ENCODE measurements at places on chromosomes 4 and X.

DNA sequence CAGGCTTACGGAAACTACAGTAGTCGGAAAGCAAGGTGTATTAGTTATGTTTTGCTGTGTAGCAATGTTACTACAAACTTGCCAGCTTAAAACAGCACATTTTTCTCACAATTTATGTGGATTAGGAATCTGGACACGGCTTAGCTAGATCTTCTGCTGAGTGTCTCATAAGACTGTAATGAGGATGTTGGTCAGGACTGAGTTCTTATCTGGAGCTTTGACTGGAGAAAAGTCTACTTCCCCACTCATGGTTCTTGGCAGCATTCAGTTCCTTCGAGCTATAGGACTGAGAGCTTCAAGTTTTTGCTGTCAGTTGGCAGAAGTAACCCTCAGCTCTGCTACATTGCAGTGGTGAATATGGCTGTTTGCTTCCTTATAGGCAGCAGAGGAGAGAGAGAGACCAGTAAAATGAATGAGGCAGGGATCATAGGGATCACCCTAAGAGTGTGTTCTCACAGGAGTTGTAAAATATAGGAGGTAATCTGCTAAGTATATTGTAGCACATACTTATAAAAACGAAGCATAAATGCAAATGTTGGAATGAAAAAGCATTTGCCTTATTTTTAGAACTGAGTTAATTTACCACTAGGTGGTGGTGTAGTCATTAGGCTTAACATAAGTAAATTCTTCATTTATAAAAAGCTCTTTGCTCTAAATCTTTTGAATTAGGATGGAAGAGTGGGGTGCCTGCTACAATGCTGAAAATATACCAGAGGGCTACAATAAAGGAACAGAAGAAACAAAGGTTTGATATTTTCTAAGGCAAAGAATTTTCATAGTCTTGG, 38.6 kb downstream of the ALG13 start:
- no peak for DNase-seq

DNA sequence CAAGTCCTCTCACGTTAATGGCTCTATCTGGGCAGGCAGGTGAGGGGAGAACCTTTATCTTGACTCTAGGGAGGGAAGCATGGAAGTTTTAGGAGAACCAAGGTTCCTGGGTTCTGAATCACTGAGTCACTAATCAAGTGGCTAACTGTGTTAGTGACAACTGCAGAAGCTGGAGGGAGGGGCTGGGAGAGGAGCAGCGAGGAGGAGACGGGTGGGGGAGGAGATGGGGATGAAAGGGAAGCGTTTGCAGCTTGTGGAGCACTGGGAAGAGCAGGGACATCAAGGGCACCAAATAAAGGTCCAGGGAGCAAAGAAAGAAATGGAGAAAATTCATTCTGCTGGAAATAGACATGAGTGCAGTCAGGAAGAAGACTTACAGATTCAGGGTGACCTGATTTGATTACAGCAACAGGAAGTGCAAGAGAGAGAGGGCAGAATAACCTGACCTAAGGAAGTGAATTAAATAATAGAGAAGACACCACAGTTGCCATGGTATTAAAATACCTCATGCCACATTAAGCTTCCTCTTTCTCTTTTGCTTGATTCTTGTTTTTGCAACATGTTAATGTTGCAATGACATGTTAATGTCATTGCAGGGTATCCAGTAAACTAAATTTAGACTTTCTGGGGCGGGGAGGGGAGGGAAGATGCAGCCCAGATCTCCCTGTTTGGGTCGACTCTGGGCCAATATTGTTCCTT, 4.5 kb upstream of the SETD7 start:
- DNase-seq, result no peak

DNA sequence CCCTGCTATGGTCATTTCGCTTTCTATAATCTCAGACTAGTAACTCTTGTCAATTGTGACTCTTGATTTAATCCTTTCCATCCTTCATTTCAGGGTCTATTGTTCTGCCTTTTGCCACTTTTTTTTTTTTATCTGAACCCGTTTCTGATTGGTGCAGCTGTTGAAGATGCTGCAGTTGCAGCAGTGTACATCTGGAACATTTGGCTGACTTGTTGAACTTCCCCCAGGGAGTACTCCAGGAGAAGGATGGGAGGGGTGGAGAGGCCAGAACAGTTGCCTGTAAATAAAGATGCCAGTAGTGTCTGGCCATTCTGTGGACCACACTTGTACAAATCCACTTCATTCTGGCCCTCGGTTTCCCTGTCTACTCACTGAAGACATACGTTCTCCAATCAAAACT, 1.0 kb upstream of the EDA start:
- DNase-seq, result no peak

DNA sequence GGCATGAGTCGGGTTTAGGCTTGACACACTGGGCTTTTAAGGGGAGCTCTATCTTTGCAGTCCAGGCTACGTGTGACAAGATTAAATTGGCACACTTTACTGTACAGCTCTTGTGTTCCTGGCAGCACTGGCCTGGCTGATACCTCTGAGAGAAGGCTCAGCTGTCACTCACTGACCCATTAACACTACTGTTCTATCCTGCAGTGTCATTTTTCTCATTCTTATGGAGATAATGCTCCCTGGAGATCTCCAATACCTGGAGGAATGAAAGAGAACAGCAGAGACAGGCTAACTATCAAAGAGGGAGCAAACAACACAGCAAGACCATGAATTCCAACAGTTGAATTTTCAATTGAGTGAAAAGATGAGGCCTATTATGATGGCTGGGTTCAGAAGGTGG, 1.7 kb upstream of the PDHA2 start:
- DNase-seq, result no peak

- no peak for DNase-seq
Measured at GRCh38 chr4:57074744-57075143, 35.4 kb downstream of the IGFBP7 start.

Data from dorsolateral prefrontal cortex (tissue), 122 donors.